ENCODE measurements at places on chromosomes 4 and X.

- DNase-seq = no peak
These were observed 341.0 kb downstream of the NAP1L3 start for GRCh38 chrX:93332329-93332728.

- no peak for DNase-seq
These were observed 25.1 kb downstream of the ADH7 start for GRCh38 chr4:99410075-99410474.

GRCh38 chr4:48943387-48943786, 36.8 kb upstream of the OCIAD2 start:
- DNase-seq = no peak

DNA sequence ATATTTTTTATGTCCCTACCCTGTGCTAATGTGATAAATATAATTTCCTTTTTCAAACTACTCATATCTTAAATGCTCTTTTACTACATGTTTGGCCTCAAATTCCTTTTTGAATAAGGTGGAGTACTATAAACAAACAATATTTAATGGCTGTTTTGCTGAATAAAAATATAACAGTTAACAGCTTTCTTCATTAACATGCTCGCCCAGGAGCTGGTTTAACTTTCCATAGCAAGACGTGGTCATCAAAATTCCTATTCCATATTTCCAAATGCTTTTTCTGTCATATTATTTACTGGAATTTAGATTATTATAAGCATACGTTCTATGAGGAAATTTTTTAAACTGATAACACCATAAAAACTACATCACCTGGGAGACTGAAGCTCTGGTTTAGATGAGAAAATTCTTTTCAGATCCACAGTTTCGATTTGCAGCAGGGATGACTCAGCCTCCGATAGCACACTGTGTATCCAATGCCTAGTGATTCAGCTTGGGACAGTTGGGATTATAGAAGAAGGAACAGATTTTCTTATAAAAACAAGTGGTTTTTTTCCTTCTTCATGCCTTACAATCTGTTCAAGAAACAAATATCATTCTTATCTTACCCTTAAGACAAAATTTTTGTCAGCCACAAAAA, 129.1 kb downstream of the FBXO8 start:
- DNase-seq = no peak

- DNase-seq = no peak
These were observed 127.8 kb downstream of the SH3RF1 start for GRCh38 chr4:169142906-169143305.

DNA sequence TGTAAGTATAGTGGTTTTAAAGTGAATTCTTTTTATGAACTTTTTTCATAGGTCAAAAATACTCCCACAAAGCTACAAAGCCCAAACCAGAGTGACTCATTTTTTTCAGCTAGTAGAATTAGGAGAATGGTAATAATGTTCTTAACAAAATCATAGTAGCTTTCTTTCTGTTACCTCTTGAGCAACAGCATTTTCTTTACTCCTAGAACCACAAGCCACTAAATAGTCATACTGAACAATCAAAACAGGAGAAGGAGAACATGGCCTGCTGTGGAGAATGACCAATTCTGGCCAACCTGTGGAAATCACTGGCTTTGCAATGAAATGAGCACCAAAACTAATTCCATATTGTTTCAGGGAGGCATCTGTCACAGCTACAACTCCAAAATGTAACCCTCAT, 112.9 kb downstream of the AMMECR1 start:
- DNase-seq = no peak

DNA sequence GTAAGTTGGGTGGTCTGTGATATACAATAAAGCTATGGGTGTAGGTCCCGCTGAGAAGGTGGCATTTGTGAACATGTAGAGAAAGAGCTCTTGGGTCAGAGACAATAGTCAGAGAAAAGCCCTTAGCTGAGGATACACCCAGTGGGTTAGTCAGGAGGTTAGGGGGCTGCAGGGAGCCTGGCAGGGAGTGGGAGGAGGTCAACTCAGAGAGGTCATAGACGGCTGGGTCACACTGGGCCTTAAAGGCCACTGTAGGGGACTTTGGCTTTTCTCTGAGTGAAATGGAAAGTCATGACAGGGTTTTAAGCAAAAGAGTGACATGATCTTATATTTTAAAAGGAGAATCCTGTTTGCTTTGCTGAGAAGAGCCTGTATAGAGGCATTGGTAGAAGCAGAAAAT, 16.7 kb downstream of the MGST2 start:
- no peak for DNase-seq

GRCh38 chrX:71650333-71650969, 16.9 kb upstream of the LOC101059915 start:
- no peak for DNase-seq

DNA sequence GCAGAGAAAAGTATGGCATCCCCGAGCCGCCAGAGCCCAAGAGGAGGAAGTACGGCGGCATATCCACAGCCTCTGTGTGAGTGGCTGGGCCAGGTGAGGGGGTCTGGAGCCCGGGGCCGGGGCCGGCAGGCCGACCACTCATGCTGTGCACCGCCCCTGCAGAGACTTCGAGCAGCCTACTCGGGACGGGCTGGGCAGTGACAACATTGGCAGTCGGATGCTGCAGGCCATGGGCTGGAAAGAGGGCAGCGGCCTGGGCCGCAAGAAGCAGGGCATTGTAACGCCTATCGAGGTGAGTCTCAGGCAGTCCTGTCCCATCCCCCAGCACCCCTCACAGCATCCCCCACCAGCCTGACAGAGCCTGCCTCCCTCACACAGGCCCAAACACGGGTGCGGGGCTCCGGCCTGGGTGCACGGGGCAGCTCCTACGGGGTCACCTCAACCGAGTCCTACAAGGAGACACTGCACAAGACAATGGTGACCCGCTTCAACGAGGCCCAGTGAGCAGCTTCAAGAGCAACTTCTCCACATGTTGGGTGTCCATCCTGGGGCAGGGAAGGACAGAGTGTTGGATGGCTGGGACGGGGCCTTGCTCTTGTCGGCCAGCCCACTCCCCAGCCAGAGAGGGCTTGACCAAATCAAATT, 7.4 kb upstream of the UBA1 start:
- no peak for DNase-seq

DNA sequence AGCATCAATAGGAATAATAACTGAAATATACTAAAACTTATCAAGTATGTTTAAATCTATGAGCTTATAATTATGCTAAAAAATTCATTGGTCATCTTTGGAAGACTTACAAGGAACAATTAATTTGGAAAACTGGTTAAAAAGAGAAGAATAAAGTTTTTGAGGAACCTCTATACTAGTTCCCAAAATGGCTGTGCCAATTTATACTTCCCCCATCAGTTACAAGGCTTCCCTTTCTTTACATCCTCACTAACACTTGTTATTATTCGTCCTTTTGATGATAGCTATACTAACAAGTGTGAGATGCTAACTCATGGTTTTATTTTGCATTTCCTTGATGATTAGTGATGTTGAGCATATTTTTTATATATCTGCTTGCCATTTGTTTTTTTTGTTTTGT, 17.1 kb downstream of the OGT start:
- DNase-seq = no peak

- DNase-seq = no peak
These were observed 93.0 kb downstream of the UPRT start for GRCh38 chrX:75366861-75367260.
